NCI-H1105 (cell line): ENCODE measurements at places on chromosomes 16 and 17.

DNA sequence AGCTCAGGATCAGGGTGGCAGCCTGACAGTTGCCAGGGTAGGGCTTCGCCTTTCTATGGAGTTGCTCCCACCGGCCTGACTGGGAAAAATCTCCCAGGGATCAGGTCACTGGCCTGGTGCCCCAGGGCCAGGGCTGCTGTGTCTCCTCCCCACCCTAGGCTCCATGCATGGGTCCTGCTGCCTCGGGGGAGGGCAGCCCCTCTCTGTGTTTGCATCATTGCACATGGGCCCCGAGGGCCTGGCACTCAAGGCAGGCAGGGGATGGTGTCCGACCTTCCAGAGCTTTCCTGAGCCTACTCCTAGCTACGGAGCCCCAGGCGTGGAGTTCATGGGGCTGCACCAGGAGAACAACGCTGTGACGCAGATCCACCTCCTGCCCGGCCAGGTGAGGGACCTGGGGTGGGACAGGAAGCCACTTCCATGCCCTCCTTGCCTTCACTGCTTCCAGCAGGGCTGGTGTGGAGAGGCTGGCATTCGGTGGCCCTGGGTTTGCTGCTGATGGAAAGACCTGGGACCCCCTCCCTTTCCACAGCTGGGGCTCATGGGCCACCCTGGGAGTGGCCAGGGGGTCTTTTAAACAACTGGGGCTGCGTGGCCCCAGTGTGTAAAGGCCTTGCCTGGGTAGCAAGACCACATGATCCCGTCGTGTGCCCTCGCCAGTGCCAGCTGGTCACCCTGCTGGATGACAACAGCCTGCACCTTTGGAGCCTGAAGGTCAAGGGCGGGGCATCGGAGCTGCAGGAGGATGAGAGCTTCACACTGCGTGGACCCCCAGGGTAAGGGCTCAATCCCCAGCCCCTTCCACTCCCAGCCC is 29.5 kb upstream of the MYO15B start:
- no peak for DNase-seq

DNA sequence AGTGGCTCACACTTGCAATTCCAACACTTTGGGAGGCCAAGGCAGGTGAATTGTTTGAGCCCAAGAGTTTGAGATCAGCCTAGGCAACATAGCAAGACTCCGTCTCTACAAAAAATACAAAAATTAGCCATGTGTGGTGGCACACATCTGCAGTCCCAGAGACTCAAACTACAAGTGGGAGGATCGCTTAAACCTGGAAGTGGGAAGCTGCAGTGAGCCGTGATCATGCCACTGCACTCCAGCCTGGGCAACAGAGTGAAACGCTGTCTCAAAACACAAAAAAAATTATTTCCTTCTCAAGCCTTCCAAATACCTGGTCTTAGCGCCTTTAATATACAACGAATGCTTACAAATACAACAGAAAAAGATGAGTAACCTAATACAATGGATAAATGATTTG is 19.7 kb upstream of the CBX2 start:
- no peak for DNase-seq

- no peak for DNase-seq
These were observed 8.4 kb downstream of the RARA start for GRCh38 chr17:40317345-40317873.

DNA sequence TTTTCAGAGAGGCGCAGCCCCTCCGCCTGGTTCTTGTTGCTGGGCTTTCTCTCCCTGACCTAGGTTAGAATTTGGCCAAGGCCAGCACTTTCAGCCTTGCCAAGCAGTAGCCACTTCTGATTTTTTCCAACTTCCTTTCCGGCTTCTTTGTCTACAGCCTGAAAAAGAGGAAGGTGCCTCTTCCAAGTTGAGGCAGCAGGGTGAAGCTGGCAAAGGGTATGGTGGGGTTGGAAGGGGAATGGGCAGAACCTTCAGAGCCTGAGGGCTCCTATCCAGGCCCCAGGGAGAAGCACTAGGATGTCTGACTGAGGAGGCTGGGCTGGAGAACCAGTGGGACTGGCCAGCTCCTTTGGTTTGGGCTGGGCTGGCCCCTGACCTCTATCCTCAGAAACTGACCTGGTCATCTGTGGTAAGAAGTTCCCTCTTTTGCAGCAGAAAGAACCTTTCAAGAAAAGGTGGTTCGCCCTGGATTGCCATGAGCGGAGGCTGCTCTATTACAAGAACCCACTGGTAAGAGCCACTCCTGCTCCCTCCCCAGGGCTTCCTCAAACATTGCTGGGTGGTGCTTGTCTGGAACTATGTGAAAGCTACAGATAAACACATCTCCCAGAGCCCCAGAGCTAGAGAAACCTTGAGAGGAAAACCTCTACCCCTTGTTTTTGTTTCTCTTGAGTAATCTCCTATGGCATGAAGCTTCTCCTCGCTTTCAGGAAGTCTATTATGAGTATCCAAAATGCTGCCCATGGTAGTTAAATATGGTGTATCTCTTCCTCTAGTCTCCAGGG is 16.6 kb upstream of the RNF135 start:
- DNase-seq: no peak

GRCh38 chr16:544517-544916 is 15.7 kb upstream of the PRR35 start:
- no peak for DNase-seq

- no peak for DNase-seq
These were observed 662 bp downstream of the COTL1 start for GRCh38 chr16:84617041-84617790.

GRCh38 chr16:57277586-57277985 is 6.9 kb downstream of the PLLP start:
- DNase-seq: no peak

DNA sequence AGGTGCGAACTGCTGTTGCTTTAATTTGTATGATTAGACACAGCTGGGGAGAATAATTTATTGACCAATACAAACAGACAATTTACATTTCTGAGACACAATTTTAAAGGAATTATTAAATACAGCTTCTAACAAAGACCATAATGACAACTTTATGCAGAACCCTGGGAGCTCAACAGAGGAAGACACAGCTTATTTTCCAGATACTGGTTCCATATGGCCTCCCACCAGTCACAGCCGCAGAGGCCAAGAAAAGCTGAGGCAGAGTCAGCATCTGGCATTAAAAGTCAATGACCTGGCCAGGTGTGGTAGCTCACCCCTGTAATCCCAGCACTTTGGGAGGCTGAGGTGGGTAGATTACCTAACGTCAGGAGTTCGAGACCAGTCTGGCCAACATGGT is 66.1 kb upstream of the BCAR1 start:
- no peak for DNase-seq

DNA sequence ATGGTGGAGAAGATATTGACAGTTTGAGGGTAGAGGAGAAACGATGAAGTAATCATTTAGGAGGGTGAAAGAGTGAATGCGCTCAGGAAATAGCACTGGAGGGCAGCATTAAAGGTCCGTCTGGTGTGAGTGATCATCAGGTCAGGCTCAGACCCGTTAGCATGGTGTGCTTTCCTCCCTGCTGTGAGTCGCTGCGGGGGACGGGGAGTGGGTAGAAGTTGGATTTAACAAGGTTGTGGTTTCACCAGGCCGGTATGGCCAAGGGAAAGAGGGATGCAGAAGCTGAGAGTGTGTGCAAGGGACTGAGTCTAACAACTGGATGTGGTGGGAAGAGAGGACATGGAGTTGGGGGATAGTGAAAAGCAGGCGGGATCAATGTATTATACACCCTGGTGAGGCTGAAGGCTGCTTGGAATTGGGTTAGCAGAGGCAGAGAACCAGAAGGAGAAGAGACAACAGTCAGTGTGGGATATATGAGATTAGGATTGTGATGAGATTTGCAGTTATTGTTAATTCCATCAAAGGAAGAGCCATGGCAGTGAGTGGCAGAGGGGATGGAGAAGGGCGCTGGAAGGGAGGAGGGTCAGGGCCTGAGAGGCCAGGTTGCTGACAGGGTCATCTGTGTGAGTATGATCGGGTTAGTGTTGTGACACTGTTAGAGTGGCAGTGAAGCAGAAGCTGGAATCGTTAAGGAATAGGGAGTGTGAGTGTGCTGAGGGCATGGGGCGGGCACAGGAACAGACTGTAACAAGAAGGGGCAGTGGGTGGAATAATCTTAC is 59.0 kb upstream of the TBX2 start:
- no peak for DNase-seq

DNA sequence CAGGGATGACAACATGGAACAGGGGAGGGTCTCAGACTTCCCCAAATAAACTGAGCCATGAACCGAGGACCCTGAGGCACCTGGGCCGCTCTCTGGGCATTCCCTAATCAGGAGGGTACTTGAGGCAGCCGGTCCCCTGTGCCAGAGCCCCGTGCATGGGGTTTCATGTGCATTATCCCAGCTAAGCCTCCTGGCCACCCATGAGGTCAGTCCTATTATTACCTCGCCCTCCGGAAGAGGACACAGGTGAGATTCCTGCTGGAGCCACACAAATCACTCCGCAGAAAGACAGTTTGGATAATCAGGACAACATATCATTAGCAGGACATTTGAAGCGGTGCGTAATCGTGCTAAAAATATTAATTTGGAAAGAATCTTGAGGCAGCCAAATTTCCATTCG is 274.0 kb downstream of the PARN start:
- DNase-seq: no peak

GRCh38 chr16:19119564-19119963 is 5.8 kb downstream of the ITPRIPL2 start:
- no peak for DNase-seq

DNA sequence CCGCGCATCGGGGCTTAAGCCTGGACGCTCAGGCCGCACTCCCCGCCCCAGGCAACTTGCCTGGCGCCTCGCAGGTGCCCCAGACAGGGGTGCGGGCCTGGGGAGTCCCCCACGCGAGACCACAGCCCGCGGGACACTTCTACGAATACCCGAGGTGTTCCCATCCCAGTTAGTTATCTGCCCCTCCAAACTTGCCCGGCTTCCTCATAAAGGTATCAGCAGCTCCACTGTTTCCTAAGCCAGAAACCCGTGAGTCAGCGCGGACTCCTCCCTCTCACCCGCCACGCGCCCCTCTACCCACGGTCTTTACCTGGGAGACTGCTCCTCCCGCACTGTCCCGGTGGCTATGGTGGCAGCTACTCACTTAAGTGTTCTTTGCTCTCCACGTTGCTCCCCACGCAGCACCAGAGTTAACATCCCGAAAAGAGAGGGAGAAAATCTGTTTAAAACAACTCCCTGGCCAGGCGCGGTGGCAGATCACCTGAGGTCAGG is 1.0 kb upstream of the CREBBP start:
- no peak for DNase-seq

- DNase-seq: no peak
These were observed 361.5 kb downstream of the SNX29 start for GRCh38 chr16:12337871-12338655.

DNA sequence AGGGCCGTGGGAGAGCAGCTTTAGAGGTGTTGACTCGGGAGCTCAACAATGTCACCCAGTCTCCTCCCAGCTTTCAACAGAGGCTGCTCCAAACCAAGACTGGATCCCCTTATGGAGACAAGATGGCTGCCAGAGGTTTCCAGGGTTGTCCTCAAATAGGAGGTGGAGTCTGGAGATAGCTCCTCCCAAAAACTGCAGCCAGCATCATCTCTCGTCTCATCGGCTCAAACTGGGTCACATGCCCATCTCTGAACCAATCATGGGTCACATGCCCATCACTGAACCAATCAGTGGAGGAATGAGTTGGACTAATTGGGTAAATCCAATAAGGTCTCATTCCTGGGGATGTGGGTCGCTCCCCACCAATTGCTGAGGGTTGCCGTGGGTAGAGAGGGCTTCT is 41.1 kb upstream of the C16orf82 start:
- DNase-seq: no peak

DNA sequence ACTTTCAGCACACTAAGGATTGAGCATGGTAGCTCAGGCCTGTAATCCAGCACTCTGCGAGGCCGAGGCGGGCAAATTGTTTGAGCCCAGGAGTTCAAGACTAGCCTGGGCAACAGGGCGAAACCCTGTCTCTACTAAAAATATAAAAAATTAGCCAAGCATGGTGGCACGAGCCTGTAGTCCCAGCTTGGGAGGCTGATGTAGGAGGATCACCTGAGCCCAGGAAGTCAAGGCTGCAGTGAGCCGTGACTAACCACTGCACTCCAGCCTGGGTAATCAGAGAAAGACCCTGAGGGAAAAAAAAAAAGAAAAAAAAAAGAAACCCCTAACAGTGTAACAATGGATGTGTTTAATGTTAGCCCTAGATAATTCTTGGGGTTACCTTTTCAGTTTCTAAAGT is 24.0 kb downstream of the PARN start:
- no peak for DNase-seq

GRCh38 chr17:39867084-39867879 is 720 bp upstream of the ZPBP2 start:
- no peak for DNase-seq

GRCh38 chr16:70253291-70254106 is 1.8 kb upstream of the EXOSC6 start:
- no peak for DNase-seq

DNA sequence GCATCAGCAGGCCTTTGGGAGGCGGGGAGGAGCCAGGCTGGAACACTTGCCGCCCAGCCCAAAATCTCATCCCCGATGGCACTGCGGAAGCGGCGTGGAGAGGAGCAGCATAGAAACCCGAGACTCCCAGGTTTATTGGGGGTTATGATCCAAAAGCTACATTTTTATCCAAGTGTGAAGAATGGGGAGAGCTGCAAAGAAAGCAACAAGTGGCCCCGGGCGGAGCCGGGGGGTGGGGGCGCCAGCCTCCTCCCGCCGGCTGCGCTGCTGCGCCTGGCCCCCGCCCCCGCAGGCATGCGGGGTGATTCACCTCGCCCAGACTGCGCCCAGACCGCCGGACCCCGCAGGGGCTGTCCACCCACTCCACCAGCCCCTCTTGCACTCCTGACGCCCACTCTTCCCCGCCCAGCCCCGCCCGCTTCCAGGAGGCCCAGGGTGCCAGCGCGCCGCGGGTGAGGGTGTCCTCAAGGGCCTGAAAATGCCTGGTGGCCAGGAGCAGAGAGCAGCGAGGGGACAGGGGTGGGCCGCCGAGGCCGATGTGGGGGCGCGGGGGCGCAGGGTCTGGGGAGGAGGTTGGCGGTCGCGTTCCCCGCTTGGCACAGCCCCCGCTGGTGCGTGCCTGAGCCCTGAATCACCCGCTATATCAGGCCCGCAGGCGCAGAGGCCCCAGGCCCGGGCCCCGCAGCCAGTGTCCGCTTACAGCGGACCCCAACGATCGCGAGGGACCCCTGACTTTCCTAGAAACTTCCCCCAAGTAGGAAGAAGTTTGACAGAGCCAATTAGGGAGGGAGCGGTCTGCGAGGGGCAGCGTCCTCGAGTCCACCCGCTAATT is 1.3 kb downstream of the CAVIN1 start:
- DNase-seq: no peak

- no peak for DNase-seq
These were observed 35.8 kb downstream of the MPRIP start for GRCh38 chr17:17077861-17078732.

DNA sequence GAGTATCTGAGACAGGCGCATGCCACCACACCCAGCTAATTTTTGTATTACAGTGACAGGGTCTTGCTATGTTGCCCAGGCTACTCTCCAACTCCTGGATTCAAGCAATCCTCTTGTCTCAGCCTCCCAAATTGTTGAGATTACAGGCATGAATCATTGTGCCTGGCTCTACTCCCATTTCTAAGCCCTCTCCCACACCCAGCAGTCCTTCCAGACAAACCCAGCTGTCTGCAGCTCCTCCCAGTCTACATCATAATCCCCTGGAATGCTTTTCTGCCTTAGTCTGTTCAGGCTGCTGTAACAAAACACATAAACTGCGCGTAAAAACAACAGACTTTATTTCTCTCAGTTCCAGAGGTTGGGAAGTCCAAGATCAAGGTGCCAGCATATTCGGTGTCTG is 144.5 kb downstream of the GRIN2A start:
- no peak for DNase-seq

- no peak for DNase-seq
These were observed 32.7 kb downstream of the AIPL1 start for GRCh38 chr17:6402258-6402657.
